Stimulated activated CD8-positive, alpha-beta memory T cell treated with anti-CD3 and anti-CD28 coated beads, Interleukin-4, amount 100 ng/mL, for 24 hours (primary cell): ENCODE measurements at places on chromosomes 2 and 18.
A peak's percentile ranks its signal among the peaks of the same experiment; 100 is the strongest.

DNA sequence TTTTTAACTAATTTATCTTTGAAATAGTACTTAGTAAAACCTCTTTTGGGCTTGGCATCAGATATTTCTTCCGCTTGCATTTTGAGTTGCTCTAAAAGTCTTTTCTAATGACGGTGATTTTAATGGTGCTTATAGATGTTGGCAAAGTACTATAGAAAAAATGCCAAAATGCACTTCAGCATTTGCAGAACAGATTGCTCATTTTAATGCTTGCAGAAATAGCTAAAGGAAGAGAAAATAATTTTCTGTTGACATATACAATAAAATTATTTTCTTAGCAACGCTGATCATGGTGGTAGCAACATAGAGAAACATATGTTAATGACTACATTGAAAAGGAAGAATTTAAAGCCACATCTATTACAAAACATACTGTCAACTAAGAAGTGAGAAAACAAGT, 170.7 kb downstream of the STK39 start:
- no peak for DNase-seq

GRCh38 chr2:168326572-168326971, 79.2 kb upstream of the STK39 start:
- no peak for DNase-seq

- no peak for DNase-seq
Measured at GRCh38 chr18:35535297-35535696, 37.5 kb upstream of the INO80C start.

- no peak for DNase-seq
Measured at GRCh38 chr18:30967701-30968100, 74.8 kb downstream of the DSC3 start.

GRCh38 chr2:102018823-102019445, 27.2 kb downstream of the IL1R2 start:
- no peak for DNase-seq

GRCh38 chr2:119319593-119319992, 47.0 kb downstream of the C2orf76 start:
- no peak for DNase-seq

GRCh38 chr18:9709304-9709877, 1.3 kb downstream of the RAB31 start:
- no peak for DNase-seq

DNA sequence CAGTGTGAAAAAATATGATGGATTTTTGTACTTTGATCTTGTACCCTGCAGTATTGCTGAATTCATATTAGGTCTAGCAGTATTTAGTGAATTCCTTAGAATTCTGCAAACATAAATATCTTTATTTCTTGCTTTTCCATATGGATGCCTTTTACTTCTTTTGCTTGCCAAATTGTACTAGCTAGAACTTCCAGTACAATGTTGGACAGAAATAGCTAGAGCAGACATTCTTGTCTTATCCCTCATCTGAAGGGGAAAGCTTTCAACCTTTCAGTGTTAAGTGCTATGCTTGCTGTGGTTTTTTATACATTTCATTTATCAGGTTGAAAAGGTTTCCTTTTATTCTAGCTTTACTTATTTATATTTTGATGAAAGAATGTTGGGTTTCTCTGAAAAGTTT, 1321.9 kb upstream of the CHAC2 start:
- no peak for DNase-seq

DNA sequence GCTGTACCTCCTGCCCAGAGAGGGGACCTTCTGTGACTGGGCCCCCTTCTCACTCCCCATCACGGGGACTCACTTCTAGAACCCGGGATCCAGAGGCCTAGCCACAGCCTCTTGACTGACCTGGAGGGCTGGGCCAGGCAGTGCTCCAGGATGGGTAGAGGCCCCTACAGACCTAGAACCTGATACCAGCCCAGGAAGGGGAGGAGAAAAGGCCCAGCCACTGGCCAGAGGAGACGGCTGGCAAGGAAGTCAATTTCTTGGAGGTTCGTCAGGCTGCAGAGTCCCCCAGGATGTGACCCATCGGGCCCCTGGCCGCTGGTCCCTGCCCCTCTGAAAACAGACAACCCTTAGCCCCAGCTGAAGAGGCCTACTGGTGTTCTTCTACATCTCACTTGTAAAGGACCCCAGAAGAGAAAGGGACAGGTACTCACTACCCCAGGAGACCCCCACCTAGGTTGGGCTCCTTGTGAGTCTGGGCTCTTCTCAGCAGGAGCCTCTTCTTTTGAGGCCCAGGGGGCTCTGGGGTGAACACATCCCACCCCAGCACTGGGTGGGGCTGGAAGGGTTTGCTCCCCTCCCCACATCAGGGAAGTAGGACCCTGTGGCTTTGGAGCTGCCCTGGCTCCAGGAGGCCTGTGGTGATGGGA, 86.0 kb downstream of the STPG4 start:
- DNase-seq = no peak

DNA sequence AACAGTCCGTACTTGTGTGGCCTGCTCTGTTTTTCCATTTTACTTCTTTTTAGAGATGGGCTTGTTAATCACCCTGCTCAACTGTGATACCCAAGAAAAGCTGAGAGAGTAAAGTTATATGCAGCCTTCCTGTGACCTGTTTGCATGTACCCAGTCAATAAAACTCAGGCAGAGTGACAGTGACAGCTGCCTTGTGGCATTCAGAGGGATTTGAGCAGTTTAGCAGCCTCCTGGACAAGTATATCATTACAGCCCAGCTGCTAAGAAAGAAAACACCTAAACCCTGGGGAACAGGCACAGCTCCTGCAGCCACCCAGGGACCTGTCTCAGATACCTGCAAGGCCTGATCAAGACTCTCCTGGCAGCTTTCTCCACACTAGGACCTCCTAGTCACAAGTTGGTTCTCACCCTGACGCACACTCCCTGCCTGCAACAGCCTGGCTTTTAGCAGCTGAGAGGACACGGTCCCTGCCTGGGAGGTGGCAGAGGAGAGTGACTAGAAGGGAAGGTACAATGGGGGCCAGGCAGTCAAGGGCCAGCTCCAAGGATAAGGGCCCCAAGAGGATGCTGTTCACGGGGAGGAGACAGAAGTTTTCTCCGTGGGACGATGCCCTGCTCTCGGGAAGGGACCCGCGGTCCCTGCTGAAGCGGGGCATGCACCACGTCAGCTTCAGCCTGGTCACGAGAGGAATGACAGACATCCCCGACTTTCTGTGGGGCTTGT, at the start of gene LRRC30:
Gene LRRC30 (plus strand): TSS at position 464 of the 724 bp plus-strand sequence. CDS start 50 bp downstream, at position 514.
- DNase-seq = no peak

DNA sequence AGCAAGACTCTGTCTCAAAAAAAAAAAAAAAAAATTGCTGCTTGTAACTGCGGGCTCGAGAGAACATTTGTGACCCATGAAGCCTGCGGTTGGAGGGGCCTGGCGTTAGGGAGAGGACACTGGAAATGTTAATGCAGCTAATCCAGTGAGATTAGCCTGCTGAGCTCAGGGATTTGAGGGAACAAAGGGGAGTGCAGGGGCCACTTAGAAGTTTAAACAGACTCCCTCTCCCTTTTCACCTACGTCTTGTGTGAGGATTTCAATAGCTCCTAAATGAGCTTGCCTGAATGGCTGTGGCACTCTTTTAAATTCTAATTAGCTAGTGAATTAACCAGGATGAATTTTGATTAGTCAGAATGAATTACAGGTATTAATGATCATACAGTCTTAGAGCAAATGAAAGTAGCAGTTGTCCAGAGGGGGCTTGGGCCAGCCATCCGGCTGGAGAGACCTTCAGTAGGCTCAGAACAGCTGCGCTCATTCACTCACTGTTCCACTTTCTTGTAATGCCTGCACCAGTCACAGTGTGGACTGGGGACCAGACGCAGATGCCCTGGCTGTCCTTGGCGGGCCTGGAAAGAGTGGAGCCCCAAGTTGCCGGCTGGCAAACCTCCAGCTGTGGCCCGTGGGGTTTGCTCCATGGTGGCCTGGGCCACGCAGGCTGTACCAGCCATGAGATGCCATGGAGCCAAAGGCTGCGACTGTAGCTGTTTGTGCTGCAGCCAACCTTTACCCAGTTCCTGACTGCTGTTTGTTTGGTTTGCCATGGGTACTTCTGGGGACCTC, 20.8 kb downstream of the LDLRAD4 start:
- no peak for DNase-seq

- DNase-seq = no peak
Measured at GRCh38 chr18:75858754-75859153, 431.3 kb upstream of the SMIM21 start.

GRCh38 chr18:74040008-74040407, 107.6 kb downstream of the FBXO15 start:
- no peak for DNase-seq

GRCh38 chr2:73716543-73717250, 20.4 kb downstream of the TPRKB start:
- no peak for DNase-seq

- no peak for DNase-seq
Measured at GRCh38 chr2:81714817-81715216, 1410.3 kb upstream of the LRRTM1 start.

GRCh38 chr18:67279988-67280387, 236.5 kb downstream of the DSEL start:
- no peak for DNase-seq

GRCh38 chr18:54551590-54551989, 39.5 kb upstream of the DYNAP start:
- DNase-seq = no peak

GRCh38 chr2:157843935-157844334, 32.2 kb downstream of the ACVR1 start:
- no peak for DNase-seq

GRCh38 chr18:65322895-65323294, 427.9 kb upstream of the CDH7 start:
- DNase-seq = no peak

- DNase-seq = no peak
Measured at GRCh38 chr2:135149251-135149650, 97.2 kb downstream of the RAB3GAP1 start.

- DNase-seq = no peak
Measured at GRCh38 chr2:974502-974901, 23.9 kb downstream of the SNTG2 start.

- DNase-seq = peak; percentile 24
Measured at GRCh38 chr2:239882331-239882732, 142.8 kb downstream of the NDUFA10 start.

- DNase-seq = no peak
Measured at GRCh38 chr2:172921532-172922236, 154.0 kb upstream of the MAP3K20 start.

GRCh38 chr18:29979881-29980280, 1062.7 kb downstream of the DSC3 start:
- no peak for DNase-seq

DNA sequence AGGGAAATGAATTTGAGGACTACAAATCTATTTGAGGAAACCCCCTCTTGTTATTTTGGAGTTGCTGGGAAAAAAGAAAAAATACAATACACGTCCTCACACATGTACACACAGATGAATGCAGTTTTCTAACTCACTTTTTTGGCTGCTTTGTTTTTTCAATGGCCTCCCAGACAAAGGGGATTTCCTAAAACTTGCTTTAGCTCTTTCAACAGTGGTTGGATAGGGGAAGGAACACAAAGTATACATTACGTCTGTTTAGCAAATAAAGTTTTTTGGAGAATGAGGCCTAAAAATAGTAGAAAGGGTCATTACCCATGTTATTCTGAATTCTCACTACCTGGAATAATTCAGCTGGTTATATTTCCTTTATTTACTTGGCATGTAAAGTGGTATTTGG, 125.3 kb upstream of the ITGB6 start:
- no peak for DNase-seq

- DNase-seq = no peak
Measured at GRCh38 chr18:75125382-75126331, 83.3 kb downstream of the PTGR3 start.

GRCh38 chr2:173075781-173076580, at the start of gene MAP3K20:
TSS of gene MAP3K20 (plus strand) at chr2:173075846. CDS start at chr2:173091032, 15,186 bp downstream.
- peak; percentile 28 for DNase-seq

DNA sequence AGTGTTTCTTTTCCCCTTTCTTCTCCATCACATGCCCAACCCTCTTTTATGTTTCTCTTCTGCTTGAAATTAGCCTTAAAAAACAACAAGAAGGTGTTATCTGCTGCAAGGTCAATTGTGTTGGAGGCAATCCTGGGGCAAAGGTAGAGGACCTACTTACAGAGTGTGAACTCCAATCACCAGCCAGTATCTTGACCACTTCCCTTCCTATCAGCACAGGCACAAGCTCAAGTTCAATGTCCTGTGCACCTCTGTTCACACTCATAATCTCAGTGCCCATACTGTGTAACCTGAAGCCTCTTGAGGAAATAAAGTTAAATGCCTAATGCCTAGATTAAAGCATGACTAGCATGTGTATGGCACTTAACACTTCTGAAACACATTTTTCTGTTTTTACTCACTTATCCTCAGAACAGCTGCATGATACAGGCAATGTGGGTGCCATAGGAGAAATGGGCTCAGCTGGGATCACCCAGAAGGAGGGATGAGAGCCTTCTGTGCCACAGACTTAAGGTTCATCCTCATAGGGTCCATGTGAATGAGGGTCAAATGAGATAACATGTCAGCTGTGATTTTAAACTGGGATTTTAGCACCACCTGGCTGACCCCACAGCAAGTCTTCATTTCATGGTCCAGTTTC, 701.5 kb downstream of the BCL11A start:
- no peak for DNase-seq

GRCh38 chr18:8507915-8508705, 101.1 kb upstream of the RAB12 start:
- DNase-seq = no peak

- DNase-seq = no peak
Measured at GRCh38 chr2:74844752-74845151, 10.8 kb downstream of the HK2 start.

- no peak for DNase-seq
Measured at GRCh38 chr2:239204136-239204875, 196.5 kb downstream of the HDAC4 start.

GRCh38 chr18:29436459-29436858, 1259.5 kb upstream of the CDH2 start:
- DNase-seq = no peak

DNA sequence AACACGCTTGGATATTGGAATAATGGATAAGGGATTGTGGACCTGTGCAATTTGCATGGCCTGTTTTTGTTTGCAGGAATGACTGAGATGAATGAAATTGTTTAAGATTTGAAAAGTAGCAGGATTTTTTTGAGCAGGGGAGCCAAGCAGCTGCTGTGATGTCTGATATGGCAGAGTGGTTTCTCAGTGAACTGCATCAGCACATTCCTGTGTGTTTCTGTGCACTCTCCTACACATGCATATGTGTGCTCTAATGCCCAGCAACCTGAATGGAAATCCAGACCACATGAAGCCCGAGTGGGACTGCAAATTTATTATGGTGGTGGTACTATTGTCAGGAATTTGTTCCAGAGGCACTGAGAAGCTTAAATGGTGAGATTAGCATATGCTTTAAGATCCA, 161.7 kb downstream of the PARD3B start:
- DNase-seq = no peak

GRCh38 chr18:12907258-12907925, 23.4 kb upstream of the PTPN2 start:
- DNase-seq = no peak

DNA sequence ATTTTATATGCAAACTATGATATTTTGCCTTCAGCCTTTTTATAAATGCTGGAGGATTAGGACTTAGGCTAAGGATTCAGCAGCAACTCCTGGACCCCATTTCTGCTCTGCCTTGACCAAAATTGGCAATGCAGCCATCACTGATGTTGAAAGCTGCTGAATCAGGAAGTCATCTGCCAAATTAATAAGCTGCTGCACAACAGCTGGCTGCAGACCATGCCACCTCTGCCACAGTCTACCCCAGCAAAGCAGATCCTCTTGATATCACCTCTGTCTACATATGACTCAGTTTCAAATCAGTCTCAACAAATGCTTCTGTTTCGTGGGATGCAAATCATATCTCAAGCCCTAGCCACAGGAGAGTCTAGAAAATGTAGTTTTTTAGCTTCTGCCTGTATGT, 7.1 kb upstream of the SOS1 start:
- peak; percentile 21 for DNase-seq

GRCh38 chr2:107107351-107107750, 221.4 kb upstream of the ST6GAL2 start:
- no peak for DNase-seq

GRCh38 chr2:241309684-241310117, 5.8 kb downstream of the HDLBP start:
- peak; percentile 43 for DNase-seq
